IMR-90 (cell line): ENCODE measurements at places on chromosomes 7 and 10.

- DNase-seq, result no peak
Measured at GRCh38 chr10:112131996-112132395, 51.6 kb downstream of the GPAM start.

GRCh38 chr10:45265996-45266395 is 49.4 kb downstream of the OR13A1 start:
- DNase-seq, result no peak

- no peak for DNase-seq
Measured at GRCh38 chr10:126949161-126949503, 43.9 kb downstream of the DOCK1 start.

GRCh38 chr10:3950676-3951275 is 165.8 kb upstream of the KLF6 start:
- DNase-seq, result no peak

- DNase-seq, result no peak
Measured at GRCh38 chr10:67852761-67853160, 14.8 kb upstream of the DNAJC12 start.

DNA sequence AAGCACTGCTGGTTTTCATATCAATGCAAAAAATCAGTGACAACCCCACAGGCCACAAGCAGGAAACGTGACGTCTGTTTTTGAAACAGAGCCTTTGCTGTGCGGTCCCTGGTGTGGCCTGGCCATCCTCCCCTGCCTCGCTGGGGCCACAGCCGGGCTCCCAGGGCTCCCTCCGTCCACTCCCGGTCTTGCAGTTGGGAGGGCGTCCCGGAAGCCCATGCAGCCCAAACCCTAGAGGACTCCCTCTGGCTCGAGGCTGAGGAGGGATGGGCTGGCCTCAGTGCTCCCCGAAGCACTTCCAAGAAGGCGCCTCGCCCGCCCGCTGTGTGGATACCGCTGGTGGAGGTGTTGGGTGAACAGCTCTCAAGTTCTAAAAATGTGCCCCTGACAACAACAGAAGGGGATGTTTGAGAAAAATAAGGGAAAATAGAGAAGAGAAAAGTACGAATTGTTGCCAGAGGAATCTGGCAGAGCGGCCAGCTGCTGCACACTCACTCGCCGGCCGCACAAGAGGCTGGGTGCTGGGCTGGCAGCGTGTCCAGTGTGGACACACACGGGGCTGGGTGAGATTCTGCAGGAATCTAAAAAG is 73.5 kb downstream of the ZRANB1 start:
- no peak for DNase-seq

- DNase-seq, result peak; percentile 99
Measured at GRCh38 chr7:130838738-130839137, 104.7 kb upstream of the KLF14 start.

DNA sequence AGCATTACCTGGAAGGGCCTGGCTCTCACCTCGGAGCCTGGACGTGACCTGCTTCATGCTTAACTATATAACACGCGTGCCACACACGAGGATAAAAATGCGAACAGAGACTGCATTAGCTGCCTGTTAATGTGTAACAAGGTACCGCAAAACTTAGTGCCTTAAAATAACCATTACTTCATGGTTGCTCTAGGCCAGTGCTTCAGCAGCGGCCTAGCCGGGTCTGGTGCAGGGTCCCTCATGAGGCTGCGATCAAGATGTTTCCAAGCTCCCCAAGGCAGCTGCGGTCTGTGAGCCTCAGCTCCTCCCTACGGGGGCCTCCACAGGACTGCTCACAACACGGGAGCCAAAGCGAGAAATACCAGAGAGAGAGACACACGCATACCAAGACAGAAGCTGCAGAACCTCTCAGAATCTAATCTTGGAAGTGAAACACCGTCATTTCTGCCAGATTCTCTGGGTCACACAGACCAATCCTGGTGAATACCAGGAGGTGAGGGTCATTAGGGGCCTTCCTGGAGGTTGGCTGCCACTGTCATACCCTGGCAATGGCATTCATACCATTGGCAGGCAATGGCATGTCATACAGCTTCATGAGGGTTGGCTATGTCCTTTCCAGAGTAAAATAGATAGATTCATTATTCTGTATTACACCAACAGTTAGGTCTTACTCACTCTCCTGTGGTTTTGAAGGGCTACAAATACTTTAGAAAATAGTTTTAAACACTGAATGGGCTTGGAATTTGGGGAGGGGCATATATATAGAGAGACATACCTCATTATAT is 94.5 kb downstream of the HIPK2 start:
- DNase-seq, result peak; percentile 61

DNA sequence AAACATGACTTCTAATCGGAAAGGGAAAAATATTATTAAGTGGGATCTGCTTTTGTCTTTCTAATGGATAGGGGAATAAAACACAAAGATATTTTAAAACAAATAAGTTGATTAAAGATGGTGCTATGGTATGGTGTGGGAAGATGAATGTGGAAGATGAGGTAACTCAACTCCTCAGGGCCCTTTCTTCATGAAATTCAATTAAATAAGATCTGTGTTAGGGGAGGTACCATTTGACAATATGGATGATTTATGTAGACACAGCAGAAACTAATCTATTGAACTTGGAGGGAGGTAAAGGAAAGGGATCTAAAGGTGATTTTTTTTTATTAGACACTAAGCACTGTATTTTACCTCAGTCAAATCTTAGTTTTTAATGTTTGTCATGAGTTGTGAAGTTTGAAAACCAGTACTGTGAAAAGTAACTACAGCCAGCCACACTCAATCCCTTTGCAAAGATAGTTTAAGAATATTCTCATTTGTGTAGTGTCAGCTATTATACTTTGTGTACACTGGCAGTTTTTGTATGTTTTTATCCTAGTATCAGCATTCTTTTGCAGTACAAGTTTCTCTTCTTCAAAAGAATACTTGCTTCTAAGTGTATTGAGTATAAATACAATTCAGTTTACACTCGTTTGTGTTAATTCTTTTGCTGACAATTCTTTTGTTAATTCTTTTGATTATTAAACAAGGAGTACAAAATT is 151.3 kb downstream of the PHF14 start:
- DNase-seq, result no peak

DNA sequence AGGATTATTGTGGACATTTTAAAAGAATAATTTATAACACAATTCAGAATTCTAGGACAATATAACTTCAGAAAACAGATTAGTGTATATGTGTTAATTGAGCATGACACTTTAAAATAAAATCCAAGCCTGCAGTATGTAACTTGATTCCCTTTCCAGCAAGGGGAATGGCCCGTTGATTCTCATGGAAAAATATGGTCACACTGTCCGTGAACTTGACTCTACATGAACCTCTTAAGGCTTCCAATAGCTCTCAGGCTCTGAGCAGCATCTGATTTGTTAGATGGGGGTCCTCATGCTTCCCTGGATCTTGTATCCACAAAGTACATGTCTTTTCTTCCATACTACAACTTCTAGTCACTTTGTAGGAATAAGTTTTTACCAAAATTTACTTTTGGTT is 85.5 kb upstream of the AKR1E2 start:
- peak; percentile 14 for DNase-seq

DNA sequence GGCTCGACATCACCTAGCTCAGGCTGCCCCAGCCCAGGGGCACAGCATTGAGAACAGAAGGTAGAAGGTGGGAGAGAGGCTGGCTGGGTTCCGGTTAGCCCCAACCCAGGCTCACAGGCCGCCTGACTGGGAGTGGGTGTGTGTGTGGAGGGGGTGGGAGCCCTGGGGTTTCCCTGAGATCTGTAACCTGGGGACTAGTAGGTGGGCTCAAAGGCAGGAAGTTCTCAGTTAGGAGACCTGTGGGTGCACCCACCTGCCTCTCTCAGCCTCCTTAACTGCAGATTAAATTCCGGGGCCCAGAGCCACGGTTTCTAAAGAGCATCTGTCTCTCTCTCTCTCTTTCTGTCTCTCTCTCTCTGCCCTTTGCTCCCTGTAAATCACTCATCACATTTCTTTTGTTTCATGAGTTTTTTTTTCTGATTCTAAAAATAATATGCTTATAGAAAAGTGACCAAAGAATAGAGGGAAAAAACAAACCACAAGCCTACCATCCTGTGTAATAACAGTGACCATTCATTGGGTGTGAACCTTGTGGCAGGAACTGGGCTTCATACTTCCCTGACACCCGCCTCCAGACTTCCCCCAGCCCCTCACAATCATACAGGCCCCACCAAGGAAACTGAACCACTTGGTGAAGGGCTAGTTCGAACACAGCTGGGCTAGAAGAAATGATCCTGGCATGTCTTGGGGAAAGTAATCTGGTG is 83.4 kb upstream of the SMNDC1 start:
- DNase-seq, result no peak

DNA sequence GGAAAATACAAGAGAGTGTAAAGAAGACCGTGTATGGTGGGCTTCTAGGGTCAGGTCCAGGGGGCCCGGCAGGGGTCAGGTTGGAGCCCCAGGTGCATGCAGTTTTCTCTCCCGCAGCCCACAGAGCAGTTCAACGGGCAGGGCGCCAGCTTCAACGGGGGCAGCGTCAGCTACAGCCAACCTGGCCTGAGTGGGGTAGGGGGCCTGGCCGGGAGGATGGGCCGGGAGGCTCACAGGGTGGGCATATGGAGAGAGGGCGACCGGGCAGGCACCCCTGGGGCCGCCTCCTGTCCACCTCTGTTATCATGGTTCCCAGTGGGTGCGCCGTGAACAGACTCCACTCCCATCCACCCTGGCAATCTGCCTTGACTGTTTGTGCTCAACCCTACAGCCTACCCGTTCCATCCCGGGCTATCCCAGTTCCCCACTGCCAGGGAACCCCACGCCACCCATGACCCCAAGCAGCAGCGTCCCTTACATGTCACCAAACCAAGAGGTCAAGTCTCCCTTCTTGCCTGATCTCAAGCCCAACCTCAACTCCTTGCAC is 11.5 kb downstream of the ZMIZ2 start:
- DNase-seq, result no peak

DNA sequence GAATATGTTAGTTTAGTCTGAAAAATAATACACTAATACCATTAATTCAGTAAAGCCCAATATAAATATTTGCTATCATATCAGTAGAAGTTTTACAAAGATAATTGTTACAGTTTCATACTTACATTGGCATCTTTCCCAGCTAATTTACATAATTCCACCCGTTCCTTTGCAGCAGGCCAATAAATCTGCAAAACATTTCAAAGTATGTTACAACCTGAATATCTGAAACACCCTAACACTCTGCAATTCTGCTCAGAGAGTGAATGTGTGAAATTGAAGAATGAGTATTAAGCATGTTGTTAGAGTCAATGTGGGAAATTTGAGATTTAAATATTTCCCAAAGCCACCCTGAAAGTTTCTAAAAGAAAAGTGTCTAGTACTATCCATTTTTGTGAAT is 105.5 kb downstream of the SEMA3D start:
- no peak for DNase-seq

DNA sequence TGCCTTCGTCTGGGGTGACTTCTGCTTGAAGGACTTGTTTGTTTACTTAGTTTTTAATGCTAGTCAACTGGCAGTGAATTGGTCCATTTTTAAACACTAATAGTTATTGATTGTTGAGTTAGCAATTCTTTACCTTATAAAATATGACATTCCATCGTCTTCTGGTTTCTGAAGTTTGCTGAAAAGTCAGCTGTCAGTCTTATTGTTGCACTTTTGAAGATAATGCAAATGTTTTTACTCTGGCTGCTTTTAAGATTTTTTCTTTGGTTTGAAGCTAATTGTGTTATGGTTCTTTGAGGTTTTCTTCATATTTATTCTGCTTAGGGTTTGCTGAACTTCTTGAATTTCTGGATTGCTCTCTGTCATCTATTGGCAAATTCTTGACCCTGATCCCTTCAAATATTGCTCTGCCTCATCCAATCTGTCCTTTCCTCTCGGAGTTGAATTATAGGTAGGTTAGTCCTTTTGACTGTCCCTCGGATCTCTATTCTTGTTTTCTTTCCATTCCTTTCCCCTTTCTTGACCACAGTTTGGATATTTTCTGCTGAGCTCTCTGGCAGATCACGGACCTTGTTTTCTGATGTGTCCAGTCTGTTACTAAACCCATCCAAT is 24.2 kb downstream of the MGMT start:
- DNase-seq, result peak; percentile 10

DNA sequence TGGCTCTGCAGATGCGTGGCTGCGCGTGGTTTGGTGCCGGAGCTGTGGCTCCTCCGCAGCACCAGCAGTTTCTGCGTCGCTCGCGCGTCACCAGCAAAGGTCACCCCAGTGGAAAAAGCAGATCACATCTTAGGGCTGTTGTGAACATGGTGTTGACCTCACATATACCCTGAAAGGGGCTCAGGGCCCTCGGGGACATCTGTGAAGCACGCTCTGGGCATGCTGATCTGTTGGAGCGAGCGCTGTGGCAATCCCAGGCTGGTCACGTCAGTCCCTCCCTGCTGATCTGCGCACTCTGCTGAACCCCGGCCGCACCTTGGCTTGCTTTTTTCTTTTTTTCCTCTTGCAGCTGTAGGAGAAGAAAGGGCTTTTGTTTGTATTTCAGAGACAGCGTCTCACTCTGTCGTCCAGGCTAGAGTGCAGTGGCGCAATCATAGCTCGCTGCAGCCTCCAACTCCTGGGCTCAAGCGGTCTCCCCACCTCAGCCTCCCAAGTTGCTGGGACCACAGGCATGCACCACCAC is 33.3 kb upstream of the AP5Z1 start:
- no peak for DNase-seq

GRCh38 chr7:140358412-140359051 is 39.8 kb downstream of the SLC37A3 start:
- DNase-seq, result no peak

GRCh38 chr7:101804088-101804963 is 13.1 kb upstream of the CUX1 start:
- no peak for DNase-seq

- no peak for DNase-seq
Measured at GRCh38 chr10:48476279-48476982, 128.4 kb downstream of the ARHGAP22 start.

GRCh38 chr10:37821237-37821636 is 36.2 kb downstream of the ZNF248 start:
- DNase-seq, result no peak

DNA sequence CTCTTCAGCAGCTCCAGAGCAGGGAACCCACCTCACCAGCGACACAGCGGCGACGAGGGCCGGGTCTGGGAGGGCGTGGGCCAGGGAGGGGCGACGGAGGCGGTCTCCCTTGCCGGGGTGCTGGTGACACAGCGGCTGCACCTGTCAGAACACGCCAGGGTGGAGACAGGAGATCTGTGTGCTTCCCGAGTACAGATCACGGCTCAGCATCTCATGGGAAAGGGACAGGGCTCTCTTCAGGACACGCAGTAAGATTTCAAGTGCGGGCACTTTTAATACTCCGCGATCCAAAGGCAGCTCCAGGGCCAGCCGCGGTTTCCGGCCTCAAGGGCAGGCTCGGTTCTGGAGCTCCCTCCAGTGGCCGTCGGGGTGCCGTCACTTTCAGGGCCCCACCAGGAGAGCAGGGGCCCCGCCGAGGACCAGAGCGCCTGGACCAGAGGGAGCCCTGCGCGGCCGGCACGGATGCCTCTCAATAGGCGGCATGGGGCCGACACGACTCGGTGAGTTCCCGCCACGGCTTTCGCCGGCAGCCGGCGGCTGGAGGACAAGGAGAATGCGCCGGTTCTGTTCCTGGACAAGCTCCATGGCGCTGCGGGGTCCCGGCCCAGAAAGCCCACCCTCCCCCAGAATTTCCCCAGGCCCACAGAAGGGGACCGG is 21.4 kb downstream of the GPR146 start:
- peak; percentile 58 for DNase-seq

DNA sequence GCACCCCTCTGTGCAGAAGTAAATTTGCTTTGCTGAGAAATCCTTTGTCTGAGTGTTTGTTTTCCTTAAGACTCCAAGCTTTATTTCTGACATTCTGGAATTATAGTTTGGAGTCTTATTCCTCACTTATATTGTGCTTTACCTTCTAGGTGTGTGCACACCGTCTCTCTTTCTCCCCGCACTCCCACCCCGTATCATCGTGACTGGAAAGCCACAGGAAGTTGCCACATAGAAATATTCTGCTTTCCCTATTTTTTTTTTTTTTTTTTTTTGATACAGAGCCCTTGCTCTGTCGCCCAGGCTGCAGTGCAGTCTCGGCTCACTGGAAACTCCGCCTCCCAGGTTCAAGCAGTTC is 109.5 kb downstream of the PHF14 start:
- no peak for DNase-seq
